ENCODE measurements at places on chromosomes 3 and 15.

GRCh38 chr3:32873531-32874130 is 55.8 kb downstream of the TRIM71 start:
- DNase-seq, result no peak

GRCh38 chr15:67827562-67828277 is 2.4 kb downstream of the SKOR1 start:
- DNase-seq, result no peak

DNA sequence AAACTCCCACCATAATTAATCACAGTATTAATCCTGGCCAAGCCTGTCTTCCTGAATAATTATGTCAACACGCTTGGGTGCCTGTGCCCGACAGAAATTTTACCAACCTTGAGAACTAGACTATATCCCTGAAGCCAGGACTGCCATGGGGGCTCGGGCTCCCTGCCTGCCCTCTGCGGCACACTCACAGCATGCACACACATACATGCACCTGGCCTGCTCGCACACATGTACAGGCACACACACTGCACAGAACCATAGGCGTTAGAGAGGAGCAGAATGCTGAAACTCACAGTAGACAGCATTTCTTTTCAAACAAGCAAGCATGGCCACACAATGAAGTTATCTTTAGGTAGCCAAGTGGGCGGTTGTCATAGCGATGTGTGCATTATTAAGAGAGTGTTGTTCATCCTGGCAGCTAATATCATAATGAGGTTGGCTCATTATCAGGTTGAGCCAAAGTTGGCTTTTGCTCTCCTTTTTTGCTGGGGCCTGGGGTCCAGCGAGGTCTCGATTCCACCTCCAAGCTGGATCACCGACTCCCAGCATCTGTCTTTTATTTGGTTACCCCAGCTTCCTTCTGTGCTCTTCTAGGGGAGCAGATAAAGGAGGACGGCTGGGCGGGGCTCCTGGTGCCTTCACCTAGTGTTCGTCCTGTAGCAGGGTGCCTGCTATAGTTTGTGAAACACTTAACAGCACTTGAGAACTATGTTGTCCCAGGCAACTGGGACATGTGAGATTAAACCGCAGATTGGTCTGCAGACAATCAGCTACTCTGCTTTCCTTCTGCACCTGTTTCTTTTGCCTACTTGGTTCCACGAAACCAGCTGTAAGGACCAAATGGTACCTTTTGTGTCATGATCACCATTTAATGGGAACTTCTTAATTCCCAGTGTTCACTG is 91.4 kb downstream of the ZNF621 start:
- no peak for DNase-seq

GRCh38 chr15:27422997-27423396 is 452.0 kb downstream of the GABRG3 start:
- DNase-seq, result no peak

DNA sequence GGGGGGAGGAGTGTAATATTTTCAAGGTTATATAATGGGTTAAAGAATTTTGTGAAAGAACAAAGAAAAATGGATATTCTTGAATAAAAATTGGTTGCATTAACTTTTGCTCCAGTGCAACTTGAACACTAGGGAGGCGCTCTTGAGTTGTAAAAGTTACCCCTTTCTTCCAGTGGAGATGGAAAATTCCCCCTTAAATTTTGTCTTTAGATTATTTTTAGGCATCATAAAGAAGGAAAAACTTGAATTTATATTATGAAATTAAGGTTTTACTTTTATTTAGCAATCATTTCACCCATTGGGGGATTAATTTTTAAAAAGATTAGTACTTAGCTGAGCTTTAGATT is 550 bp upstream of the CHD2 start:
- DNase-seq, result no peak

DNA sequence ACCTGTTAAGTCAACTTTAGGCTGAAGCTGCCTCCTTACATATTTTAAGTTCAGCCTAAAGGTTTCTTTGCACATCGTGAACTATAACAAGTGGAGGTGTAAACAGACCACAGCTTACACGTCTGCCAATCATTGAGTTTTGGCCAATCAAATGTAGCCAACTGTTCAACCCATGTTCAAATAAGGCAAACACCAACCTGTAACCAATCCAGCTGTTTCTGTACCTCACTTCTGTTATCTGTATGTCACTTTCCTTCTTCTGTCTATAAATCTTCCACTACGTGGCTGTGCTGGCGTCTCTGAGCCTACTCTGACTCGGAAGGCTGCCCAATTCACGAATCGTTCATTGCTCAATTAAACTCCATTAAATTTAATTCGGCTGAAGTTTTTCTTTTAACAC is 356.0 kb downstream of the TBC1D5 start:
- no peak for DNase-seq

Data from AG08395 (cell line).